ENCODE measurements at places on chromosomes 4 and X.

GRCh38 chrX:149630681-149631233 is 835 bp downstream of the TMEM185A start:
- peak; percentile 56 for DNase-seq

- peak; percentile 2 for DNase-seq
These were observed 241.7 kb upstream of the TLL1 start for GRCh38 chr4:165631208-165631894.

DNA sequence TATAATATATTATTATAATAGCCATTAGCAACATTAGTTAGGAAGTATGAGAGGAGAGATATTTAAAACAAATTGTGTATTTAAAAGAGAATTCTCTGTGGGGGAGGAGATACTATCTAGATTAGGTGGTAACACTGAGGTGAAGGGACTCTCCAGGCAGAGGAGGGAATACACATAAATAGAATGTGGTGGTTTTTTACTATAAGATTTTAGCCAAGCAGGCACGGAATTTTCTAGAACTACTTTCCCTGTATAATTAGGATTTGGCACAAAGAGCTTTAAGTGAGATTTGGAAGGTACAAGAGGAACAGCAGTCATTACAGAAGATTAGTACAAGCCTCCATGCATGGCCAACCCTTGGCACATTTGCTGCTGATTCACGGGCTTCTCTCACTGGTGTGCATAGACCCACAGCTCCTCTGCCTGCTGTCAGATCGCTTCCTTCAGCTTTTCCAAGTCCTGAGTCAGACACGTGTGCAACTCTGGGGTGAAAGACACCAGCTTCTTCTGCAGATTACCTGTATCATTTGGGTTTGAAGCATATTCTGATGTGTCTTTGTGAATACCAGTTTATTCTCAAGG is 685.5 kb downstream of the KCTD8 start:
- no peak for DNase-seq

DNA sequence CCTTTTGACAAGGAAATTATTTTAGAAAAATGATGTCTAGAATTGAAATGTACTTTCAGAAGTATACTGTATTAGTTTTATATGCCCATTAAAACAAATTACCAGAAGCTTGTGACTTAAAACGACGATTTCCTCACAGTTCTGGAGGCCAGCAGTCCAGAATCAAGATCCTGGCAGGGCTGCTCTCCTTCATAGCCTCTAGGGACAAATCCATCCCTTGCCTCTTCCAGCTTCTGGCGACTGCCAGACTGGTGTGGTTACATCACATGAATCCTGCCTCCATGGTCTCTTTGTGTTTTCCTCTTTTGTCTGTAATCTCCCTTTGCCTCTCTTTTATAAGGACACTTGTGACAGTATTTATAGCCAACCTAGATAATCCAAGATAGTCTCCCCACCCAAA is 97.1 kb downstream of the IQCM start:
- peak; percentile 31 for DNase-seq

DNA sequence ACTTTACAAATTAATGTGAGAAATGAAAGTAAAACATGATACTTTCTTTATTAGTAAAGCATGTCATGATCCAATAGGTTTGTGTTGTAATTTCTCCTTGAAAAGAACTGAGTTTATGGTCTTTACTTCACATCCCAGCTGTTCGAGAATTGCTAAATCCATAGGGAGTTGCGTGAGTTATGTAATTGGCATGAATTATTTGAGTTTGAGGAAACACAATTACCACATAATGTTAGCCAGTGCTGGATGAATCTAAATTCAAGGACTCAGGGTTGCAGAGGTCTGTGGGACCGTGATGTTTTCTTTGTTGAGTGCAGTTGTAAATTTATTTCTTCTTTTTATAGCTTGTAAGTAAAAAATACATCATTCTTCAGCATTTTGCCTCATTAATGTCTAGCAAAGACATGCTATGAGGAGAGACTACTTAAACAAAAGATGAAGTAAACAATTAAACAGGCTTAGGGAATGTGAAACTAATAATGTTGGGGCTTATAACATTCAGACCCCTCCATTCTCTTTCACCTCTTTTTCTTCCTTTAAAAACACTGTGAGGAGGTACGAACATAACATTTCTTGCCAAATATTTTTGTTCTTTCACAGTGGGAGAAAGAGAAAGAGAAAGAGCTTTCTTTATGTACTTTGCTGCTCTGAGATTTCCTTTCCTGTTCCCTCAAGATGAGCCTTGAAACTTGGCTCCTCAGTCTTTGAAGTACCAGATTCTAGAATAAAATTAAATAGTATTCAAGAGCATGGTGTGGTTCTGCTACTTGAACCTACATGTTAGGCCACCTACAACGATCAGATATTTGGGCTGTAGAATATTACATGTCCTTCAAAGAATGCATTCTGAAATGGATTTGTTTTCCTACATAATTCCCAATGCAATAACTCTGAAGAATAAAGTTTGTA is 159.6 kb upstream of the ANK2 start:
- peak; percentile 91 for DNase-seq

DNA sequence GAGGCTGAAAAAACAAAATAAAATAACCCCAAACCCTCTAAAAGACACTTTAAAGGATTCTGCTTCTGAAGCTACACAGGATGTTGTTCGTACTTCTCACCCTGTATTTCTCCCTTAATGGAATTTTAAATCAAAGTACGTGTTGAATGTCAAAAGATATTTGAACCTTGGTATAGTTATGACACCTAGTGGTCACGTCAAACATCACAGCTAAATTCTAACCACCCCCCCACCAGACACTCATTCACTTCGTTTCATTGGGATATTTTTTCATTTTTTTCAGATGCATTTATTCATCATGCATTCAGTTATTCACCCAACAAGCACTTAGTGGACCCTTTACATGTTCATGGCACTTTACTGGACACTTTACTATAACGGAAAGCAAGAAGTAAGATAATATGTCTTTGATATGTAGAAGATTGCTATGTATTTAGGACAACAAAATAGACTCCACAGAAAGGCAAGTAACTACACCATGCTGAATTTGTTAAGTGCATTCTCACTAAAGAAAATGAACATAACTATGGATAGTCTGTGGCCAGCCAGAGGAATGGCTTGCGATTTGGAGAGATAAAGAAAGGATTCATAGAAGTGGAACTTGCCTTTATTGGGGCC is 62.5 kb upstream of the GPR174 start:
- peak; percentile 22 for DNase-seq

DNA sequence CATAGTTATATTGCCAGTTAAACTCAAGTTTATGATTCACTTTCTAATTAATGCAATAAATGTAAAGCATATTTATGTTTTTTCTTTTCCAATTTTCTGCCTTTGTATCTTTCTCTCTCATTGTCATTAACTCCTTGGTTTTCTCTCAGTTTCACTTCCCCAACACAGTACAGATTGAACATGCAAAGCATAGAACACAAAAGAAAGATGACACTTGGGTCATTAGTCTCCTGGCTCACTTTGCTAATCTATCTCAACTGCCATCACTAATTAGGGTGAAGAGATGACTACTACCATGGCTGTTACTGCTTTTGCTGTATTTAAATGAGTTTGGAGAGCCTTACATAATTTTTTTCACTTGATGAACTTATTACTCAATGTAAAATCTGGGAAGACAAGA is 12.3 kb upstream of the NAA11 start:
- DNase-seq, result no peak

DNA sequence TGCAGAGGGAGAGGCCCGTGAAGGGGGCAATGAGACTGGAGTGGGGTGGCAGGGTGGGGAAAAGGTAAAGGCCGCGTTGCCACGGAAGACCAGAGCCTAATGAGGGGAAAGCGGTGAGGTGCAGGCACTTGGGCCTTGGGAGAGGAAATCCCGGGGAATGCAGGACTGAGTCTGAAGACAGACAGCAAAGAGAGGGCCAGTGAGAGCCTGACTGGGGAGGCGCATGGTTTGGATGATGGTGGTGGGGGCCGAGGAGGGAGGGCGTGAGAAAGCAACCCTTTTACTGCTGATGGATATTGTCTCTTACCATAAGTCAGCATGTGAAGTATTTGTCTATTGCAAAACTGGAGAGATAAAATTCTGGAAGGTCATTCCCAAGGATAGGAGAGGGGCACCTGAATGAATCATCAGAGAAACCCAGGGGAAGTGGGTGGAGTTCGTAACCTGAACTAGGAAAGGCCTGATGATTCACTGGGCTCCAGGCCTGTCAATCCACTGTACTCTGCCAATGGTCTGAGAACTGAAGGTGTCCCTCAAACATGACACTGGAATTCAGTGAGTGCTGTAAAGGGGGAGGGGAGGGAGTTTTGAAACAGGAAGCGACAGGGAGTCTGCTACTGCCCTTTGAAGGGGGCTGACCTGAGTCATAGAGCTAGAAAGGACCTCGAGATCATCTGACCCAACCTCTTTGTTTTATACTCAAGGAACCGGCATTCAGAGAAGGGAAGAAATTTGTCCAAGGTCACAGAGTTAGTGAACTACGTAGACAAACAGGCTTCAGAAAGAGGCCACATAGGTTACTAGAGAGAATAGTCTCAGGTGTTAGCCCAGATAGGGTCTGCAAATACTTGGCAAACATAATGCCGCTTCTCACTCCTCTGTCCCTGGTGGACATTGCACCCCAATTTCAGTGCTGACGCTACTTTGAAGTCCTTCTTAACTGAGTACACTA is 52.2 kb downstream of the NALF2 start:
- no peak for DNase-seq

DNA sequence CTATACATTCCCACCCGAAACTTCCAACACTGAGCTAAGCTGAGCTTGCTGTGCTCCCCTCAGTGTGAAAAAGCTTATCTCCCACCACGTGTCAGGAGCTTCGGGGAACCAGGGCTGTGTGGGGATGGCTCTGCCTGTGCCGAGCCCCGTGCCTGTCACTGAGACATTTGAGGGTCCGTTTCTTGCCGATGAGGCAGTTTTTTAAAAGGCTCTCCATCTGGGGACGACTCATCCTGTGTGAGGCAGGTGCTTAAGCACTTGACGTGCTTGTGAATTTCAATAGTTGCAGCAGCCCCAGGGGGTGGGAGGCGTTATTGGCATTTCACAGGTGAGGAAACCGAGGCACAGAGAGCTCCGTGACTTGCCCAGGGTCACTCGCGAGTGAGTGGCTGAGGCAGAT is 151.8 kb downstream of the STOX2 start:
- DNase-seq, result no peak

DNA sequence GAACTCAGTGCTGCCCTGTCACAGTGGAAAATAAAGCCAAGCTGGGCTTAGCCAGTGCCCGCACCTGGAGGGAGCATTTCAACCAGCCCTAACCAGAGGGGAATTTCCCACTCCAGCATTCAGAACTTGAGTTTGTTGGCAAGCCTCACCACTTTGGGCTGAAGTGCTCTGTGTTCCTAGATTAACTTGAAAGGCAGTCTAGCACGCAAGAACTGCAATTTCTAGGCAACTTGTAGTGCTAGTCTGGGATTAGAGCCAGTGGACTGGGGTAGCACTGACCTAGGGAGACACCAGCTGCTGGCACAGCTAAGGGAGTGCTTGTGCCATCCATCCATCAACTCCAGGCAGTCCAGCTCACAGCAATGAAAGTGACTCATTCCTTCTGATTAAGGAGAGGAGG is 1060.6 kb upstream of the GRID2 start:
- no peak for DNase-seq

DNA sequence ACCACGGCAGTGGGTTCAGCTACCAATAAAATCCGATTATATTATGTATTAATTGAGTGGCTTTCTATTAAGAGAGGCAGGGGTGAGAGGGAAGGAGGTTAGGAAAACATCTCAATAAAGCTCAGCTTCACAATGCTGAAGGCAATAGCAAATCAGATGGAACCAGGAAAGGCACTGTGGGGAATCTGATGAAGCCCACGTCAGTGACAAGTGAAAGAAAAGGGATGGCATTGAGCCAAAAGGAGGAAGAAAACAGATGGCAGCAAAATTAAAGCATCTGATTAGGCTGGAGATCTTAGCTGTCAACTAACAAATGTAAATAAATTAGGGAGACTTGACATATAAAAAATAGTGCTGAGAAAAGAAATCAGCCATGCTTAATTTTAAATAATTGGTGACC is 180.9 kb downstream of the RASL11B start:
- no peak for DNase-seq

DNA sequence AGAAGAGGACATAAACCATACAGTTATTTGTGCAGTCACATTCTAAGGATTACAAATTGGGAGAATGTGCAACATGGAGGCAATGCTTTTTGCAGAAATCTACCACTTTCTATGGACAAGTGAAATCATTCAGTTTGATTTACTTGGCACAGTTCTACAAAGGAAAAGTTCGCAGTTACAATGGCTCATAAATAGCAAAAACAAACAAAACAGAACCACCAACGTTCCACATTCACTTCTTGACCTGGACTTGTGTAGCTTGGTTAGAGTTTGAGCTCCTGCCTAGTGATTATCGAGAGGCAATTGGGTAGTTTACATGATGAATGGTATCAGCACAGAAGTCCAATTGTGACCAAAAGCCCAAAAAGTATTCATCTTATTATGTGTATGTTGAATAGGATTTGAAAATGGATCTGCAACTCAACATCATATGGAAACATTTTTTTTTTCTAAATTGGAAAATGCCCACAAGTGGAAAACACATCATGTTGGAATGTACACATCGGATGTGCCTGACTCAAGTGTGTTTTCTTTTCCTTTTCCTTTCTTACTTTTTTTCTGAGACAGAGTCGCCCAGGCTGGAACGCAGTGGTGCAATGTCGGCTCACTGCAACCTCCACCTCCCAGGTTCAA is 123.8 kb downstream of the LUZP4 start:
- DNase-seq, result no peak

GRCh38 chr4:32589853-32590252 is 1869.7 kb downstream of the PCDH7 start:
- no peak for DNase-seq

Data from fibroblast of gingiva (primary cell).